ENCODE measurements at places on chromosomes 6 and 20.

DNA sequence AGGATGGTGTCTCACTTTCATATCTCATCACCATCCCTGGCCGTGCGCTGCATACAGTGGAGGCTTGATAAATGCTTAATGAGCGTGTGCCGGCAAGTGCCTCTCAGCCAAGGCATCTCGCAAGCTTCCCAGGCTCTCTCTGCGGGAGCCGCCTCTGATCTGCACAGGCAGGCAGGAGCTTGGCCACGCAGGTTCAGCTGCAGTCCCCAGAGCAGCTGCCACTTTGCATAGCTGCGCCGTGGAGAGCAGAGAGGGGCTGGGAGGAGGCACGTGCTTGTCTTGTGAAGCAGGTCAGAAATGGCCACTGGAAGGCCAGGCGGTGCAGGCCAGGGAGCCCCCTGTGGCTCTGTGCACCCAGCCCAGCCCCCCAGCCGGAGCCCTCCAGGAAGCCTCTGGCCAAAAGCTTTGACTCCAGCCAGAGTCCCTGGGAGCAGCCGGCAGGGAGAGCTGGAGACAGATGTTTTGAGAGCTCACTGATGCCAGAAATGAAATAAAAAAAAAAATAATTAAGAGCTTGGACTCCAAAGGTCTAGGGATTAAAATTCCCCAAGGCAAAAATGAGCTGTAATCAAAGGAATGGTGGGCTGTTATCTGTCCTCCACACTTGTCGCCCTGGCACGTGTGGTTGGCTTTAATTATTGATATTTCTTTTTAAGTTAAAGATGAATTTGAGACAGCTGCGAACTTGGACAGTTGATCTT lies 377.0 kb downstream of the CDH4 start:
- DNase-seq: no peak

GRCh38 chr6:148885136-148885865 lies 138.5 kb downstream of the UST start:
- no peak for DNase-seq

GRCh38 chr20:52621401-52621800 lies 350.8 kb upstream of the TSHZ2 start:
- DNase-seq: no peak

GRCh38 chr20:53707371-53708055 lies 113.9 kb upstream of the ZNF217 start:
- no peak for DNase-seq

Data from CD4-positive, alpha-beta memory T cell (primary cell).